Esophagus squamous epithelium (tissue), 5 donors: ENCODE measurements at places on chromosomes 7 and 10.

DNA sequence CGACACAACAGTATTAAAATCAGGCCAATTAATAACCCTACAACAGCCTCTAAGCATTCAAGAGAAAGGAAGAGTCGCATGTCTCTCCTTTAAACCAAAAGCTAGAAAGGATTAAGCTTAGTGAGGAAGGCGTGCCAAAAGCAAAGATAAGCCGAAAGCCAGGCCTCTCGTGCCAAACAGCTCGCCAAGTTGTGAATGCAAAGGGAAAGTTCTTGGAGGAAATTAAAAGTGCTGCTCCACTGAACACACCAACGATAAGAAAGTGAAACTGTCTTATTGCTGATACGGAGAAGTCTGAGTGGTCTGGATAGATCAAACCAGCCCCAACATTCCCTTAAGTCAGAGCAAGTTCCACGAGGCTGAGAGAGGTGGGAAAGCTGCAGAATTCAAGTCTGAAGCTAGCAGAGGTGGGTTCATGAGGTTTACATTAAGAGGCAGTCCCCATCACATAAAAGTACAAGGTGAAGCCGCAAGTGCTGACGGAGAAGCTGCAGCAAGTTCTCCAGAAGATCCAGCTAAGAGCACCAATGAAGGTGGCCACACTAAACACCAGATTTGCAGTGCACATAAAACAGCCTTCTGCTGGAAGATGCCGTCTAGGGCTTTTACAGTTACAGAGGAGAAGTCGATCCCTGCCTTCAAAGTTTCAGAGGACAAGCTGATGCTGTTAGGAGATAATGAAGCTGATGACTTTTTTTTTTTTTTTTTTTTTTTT, 194.8 kb downstream of the MAD1L1 start:
- DNase-seq, result no peak

DNA sequence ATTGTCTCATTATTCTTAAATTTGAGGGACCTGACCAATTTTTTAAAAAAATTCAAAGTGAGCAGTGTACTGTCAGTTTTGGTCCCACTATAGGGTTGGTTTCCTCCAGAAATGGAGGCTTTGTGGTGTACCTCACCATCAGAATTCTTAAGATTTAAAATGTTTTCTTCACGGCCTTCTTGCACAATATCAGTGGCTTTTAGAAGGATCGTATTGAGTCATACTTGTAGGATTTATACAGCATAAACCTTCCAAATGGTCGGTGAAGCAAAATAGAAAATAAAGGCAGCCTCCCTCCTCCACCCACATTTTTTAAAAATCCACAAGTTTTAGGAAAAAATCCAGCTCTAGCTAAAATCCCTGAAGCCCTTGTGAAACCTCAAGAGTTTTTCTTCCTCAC, 126.4 kb downstream of the RNLS start:
- no peak for DNase-seq

- no peak for DNase-seq
Observed at GRCh38 chr10:60009710-60010383, 103.5 kb upstream of the CCDC6 start.

- no peak for DNase-seq
Observed at GRCh38 chr7:90005836-90006235, 148.4 kb upstream of the STEAP1 start.

DNA sequence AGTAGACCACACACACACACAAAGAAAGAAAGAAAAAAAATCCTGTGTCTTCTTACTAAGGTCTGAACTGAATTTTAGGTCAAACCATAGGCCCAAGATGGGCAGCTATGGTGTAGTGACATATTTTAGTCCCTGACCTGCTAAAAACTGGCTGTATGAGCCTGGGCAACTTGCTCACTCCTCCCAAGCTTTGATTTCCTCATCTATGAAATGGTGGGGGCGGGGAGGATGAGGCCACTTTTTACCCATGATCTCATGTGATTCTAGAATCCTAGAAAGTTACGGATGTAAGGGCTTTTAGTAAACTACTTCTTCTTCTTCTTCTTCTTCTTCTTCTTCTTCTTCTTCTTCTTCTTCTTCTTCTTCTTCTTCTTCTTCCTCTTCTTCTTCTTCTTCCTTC, 6.1 kb upstream of the CCL24 start:
- DNase-seq, result no peak

- no peak for DNase-seq
Observed at GRCh38 chr7:145909991-145910513, 206.5 kb upstream of the CNTNAP2 start.

GRCh38 chr7:136312592-136312991, 335.4 kb upstream of the MTPN start:
- DNase-seq, result no peak

GRCh38 chr7:117588352-117588794, 108.5 kb downstream of the CFTR start:
- DNase-seq, result no peak

DNA sequence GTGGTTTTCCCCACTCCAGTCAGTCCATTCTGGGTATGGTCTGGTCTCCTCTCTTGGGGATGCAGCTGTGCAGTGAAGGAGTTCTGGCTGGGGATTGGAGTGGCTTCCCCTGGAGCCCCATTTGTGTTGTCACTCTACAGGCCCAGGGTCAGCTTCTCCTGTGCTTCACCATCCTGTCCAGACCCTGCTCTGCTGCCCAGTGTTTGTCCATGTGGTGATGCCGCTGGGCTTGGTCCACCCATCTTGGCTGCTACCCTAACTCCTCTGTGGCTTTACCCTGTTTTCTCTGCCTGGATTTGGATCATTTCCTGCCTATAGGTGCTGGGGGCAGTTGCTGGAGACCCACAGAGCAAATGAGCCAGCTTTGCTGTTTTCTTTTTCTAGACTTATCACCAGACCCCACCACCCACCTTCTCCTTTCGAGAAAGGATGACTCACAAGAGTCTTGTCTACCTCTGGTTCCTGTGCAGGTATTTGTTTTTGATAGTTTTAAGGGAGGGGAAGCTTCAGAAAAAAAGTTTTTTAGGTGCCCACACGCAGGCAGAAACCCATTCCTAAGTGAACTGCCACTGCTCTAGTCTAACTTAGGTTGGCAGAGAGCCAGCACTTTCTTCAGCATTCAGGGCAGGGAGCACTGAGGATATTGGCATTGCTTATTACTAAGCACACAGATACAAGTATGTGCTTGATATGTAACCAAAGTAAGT, 8.5 kb downstream of the ZDHHC16 start:
- no peak for DNase-seq

DNA sequence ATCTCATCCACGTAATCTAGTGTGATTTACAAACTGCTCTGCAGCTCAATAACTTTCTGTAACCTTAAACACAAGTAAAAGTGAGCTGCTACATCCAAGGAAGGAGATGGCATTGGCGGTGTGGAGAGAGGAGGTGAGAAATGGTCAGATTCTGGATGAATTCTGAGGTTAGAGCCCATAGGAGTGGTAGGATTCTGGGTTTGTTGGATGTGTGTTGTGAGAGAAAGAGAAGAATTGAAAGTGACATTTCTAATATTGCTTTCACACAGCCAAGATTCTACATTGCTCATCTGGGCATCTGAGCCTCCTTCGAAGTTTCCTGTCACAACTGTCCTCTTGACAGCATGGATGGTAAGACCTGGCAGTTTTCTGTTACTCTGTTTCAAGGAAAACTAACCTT, 2.5 kb downstream of the MCM10 start:
- no peak for DNase-seq

- no peak for DNase-seq
Observed at GRCh38 chr10:19623321-19623720, 192.9 kb upstream of the PLXDC2 start.

GRCh38 chr10:16304311-16304710, 132.5 kb upstream of the PTER start:
- DNase-seq, result no peak

DNA sequence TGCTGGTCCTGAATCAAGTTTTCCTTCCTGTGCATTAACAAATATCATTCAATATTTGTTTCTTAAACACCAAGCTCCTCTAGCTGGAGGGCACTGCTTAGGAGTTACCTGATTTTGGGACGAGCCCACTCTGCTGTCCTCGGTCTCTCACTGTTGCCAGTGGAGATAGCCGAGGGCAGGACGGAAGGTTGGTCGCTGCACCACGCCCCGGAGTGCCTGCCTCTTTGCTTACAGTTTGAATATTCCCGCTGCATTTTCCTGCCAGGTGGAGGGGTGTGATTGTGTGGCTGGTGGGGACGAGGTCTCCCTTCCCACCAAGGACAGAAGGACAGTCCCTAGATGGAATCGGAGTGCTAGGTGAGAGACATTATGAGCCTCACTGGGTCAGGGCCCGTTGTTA, 201.5 kb downstream of the DNAJB6 start:
- DNase-seq, result no peak

DNA sequence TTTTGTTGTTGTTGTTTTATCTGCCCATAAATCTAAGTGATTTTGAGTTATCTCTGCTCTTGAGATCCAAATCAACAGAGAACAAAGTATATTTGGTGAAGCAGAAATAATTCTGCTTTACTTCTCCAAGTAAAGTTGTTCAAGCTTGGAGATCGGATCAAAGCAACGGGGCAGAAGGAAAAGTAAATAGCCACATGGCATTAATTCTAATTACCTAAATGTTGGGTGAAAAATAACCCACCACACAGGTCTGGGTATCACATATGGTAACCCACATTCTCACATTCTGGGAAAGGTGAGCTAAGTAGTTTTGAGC, 3.1 kb downstream of the NRP1 start:
- no peak for DNase-seq

DNA sequence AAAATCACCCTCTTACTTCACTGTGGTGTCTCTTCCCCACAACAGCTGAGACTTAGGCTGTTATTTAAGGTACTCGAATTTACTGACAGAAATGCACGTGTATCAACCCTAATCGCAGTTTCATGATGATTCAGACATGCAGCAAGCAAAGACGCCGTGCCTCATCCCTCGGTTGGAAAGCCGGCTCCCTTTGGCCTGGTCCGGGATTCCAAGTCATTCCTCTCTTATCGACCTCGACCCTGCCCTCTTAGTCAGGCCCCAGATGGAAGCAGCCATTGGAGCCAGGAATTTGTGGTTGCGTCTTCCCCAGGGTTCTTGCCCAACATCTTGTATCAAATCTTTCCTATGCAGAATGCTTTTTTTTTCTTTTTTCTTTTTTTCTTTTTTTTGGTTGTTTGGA, 229.5 kb downstream of the GATA3 start:
- DNase-seq, result no peak

- no peak for DNase-seq
Observed at GRCh38 chr10:43683451-43684291, 35.0 kb upstream of the ZNF32 start.

DNA sequence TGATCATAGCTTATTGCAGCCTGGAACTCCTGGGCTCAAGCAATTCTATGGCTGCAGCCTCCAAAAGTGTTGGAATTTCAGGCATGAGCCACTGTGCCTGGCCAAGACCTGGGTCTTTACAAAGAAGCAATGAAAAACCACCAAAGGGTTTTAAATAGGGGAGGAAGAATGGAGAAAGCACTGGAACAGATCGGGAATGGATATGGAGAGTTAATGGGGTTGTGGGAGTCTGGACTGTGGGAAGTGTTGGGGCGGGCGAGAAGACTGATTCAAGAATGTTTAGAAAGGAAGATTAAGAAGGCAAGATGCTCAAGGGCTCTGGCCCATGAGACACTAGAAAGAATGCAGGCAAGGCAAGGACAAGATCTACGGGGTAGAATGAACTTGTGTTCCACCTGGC, 98.5 kb downstream of the CARD11 start:
- no peak for DNase-seq

DNA sequence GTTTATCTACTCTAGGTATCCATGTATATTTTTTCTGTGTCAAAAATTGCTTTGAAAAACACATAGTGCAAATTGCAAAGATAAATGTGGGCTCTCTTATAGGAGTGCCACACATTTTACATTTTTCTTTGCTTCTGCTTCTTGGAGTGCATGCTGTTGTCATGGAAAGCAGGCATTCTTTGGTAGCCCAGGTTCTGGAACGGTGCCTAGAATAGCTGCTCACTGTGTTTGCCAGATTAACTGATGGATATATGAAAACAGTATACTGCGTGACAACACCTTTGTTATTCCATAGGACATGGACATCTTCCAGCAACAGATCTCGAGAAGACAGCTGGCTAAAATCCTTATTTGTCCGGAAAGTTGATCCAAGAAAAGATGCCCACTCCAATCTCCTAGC, 13.4 kb downstream of the NIPSNAP2 start:
- no peak for DNase-seq

GRCh38 chr7:82081644-82082224, 311.9 kb upstream of the HGF start:
- no peak for DNase-seq

DNA sequence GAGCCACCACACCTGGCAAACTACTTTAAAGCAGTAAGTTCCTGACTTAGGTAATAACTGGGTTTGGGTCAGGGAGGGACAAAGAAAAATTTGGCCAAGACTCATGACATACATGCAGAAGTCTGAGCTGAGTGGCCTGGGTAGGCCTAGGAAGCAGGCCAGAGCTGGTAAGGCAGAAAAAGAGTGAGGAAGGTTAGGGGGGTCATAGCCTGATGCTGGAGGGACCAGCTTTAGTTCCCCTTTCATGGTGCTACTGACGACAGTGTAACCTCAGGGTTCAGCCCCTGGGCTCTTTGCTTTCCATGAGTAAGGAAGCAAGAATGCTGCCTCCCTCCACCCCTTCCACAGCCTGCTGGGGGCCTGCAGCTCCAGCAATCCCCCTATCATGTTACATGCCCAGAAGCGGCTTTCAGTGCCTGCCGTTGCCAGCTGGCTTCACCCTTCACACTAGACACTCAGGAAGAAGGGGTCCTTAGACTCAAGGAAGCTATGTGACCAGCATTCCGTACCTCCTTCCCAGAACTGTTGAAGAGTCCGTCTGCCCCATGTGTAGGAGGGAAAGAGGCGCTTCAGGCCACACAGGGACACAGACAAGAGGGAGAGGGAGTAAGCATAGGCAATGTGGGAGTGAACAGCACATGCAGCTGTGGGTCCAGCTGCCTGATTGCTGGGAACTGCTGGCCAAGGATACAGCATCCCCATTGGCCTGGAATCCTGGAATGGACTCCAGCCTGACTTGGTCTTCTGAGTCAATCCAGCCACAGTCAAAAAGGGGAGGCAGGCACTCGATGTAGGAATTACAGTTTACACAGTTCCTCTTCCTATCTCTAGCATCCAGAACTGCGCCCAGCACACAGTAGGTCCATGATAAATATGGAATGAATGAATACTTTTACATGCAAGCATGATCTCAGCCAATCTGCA, 4.1 kb upstream of the PLAU start:
- no peak for DNase-seq

DNA sequence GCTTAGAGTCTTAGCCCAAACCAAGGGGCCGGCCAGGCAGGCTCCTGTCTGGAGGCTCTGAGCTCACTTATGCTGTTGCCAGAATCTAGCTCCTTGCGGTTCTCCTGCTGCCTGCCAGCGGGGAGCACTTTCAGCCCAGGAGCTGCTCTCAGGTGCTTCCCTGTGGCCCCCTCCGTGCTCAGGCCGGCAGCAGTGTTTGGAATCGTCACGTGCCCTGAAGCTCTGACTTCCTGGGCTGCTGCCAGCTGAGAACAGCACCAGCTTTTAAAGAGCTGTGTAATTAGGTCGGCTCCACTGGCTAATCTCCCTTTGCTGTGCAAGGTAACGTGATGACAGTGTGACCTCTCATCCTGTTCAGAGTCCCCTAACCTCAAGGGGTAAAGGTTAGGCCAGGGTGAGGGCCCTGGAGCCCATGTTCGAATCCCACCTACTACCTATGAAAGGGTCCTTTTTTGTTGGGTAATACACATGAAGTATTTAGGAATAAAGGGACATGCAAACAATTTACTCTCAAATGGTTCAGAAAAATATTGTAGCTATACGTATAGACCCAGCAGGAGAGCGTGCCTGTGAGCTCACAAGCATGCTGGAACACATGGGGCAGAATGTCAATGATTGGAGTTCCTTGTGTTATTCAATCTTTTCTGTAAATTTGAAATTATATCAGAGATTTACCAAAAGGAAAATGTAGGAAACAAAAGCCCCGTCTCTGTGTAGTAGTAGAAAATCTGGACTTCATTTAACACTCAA, 16.6 kb downstream of the ZNF862 start:
- DNase-seq, result no peak

- DNase-seq, result no peak
Observed at GRCh38 chr10:70908406-70909296, 20.3 kb upstream of the PCBD1 start.
